ENCODE measurements at places on chromosomes 1 and 21.

DNA sequence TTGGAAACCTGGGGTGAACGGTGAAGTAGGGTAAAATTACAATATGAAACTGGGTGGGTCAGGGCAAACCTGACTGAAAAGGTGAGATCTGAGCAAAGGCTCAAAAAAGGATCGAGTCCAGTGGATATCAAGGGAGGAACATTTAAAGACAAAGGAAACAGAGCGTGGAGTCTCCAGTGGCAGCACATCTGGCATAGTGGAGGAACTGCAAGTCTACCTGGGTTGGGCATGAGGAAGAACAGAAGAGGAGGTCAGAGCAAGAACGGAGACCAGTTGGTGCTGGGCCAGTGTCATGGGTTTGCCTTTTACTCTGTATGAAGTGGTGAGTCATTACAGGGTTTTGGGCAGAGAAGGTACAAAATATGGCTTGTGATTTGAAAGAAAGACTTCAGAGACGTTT is 163.7 kb downstream of the NTPCR start:
- no peak for DNase-seq

DNA sequence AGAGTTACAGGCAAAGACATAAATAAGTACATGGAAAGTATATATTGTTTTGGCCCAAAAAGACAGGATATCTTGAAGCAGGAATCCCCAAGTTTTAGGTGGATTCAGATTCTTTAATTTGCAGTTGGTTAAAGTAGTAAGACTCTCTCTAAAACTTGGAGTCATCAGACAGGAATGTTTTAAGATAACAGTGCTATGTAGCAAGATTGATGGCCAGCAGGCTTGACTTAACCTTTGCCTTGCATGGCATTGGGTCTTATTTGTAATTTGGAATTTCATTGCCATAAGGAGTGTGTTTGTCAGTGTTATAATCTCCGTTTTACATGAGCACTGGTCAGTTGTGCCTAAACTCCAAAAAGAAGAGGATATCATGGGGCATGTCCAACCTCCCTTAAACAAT is 727.6 kb upstream of the CHRM3 start:
- no peak for DNase-seq

DNA sequence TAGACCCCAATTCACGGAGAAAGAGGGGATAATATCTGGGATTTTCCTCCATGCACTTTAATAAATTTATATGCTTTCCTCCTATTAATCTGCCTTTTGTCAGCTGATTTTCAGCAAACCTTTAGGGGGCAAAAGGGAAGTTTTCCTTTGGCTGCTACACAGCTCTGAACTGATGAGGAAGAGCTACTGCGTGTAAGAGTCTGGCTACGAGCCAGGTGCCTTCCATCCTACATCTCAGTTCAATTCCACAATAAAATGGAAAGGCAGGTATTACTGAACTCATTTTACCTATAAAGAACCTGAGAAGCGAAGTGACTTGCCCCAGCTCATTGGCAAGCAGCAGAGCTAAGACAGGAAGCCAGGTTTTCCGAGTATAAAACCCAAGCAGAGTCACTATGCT is 28.3 kb upstream of the ZNF326 start:
- no peak for DNase-seq

DNA sequence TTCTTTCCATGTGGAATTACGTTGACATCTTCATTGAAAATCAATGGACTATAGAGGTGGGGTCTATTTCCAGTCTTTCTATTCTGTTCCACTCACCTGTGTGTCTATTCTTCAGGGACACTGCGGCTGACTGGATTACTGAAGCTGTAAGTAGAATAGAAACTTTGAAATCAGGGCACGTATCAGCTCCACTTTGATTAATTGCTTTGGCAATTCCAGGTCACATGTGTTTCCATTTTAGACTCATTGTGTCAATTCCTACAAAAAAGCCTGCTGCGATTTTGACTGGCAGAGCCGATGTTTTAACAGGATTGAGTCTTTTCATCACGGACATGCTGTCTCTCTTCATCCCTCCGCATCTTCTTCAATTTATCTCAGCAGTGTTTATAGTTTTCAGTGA is 20.9 kb upstream of the RNF223 start:
- no peak for DNase-seq

DNA sequence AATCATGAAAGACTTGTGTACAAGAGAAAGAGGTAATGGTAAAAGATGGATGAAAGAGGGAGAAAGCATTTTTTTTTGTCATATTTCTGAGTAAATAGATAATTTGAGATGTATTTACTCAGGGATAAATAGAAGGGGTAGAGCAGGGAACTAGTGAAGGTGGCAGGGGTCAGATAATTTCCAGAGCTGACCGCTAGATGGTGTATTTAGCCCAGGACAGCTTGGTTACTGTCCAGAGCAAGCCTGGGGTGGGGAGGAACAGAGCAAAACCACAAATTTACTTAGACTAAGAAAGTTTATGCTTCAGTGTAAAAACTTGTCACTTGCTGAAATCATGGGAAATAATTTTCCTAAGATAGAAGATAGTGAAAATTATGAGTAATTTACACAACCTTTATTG is 91.5 kb downstream of the XCL2 start:
- no peak for DNase-seq

GRCh38 chr1:40841602-40842001 is 20.6 kb downstream of the CITED4 start:
- no peak for DNase-seq

GRCh38 chr1:21269461-21270085 is 20.7 kb downstream of the ECE1 start:
- no peak for DNase-seq

- DNase-seq, result no peak
These were observed 27.4 kb downstream of the HIVEP3 start for GRCh38 chr1:41891199-41891896.

DNA sequence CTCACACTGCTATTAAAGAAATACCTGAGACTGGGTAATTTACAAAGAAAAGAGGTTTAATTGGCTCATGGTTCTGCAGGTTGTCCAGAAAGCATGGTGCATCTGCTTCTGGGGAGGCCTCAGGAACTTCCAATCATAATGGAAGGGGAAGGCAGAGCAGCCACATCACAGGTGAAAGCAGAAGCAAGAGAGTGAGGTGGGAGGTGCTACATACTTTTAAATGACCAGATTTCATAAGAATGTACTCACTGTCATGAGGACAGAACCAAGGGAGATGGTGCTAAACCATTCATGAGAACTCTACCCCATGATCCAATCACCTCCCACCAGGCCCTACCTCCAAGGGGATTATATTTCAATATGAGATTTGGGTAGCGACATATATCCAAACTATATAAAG is 55.7 kb downstream of the MRPL39 start:
- DNase-seq, result no peak

- no peak for DNase-seq
These were observed 15.8 kb upstream of the NUP210L start for GRCh38 chr1:154170547-154171222.

DNA sequence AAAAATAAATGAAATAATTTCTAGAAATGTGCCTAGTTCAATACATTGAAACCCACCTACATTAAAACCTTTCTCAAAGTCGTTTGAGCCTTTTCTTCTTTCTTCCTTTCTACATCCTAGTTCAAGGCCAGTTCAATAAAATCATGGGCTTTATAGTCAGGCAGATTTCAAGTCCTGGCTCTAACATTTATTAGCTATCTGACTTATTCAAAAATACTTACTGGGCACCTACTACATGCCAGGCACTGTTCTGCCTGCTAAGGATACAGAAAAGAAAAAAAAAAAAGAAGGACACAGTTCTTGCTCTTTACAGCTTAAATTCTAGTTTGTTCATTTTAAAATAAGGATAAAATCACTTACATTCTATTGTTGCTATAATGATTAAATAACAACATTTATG is 134.2 kb upstream of the FGGY start:
- no peak for DNase-seq

DNA sequence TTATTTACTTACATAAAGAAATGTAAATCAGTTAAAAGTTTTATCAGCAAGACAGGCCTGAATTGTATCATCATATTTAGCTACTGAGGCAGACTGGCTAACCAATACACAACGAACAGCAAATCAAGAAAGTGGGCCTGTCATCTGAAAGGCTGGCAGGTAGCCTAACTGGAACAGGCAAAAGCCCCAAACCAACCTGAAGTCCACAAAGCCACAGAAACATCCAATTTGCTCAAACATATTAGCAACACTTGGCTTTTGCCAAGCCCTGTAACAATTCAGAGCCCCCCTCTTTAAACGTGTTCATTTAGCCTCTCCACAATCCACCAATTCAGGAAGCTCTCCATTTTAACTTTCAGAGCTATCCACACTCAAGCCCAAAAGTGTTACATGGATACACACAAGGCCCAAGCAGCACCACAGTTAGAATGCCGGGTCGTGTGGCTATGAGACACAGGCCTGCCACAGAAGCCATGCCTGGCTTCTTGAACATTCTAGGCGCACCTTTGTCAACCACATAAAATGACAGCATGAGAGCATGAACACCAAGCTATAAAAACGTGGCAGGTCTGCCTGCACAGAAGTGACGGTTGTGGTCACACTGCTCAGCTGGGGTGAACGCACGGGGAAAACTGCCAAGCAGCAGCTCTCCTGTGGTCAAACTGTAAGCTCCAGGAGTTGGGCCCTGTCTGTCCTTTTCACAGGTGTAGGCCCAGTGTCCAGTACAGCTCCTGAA is 49.3 kb downstream of the CD34 start:
- DNase-seq, result no peak

GRCh38 chr1:68313735-68314134 is 81.4 kb upstream of the WLS start:
- no peak for DNase-seq

- no peak for DNase-seq
These were observed 73.0 kb downstream of the PTPRC start for GRCh38 chr1:198711837-198712236.

- DNase-seq, result no peak
These were observed 46.0 kb upstream of the MACF1 start for GRCh38 chr1:39158327-39159086.

DNA sequence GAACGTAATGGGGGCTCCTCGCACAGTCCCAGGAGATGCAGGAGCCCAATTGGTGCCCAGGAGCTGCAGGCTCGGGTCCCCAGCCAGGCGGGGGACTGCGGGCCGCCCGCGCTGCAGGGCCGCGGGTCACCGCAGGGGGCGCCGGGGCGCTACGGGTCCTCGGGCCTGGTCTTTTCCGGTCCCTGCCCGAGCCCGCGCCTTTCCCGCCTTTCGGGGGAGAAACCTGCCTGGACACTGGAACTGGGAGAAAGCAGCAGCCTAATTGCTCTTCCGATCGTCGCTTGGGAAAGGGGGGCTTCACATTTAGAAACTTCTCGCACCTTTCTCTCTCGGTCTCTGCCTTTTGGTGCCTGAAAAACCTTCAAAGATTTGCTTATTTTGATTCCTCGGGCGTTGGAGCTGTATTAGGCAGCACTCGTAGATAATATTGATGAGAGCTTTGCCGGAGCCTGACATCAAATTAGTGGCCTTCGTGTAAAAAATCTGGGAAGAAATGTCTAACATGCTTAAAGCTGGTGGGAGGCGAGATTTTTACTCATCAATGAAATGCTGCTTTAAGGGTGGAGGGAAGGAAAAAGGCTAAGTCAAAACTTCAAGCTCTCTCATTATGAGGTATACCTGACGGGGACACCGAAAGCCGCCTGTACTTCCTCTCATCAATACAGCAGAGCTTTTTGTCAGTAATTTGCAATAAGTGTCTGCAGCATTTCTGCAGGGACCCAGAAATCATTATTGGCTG is 12.6 kb upstream of the BARHL2 start:
- no peak for DNase-seq

DNA sequence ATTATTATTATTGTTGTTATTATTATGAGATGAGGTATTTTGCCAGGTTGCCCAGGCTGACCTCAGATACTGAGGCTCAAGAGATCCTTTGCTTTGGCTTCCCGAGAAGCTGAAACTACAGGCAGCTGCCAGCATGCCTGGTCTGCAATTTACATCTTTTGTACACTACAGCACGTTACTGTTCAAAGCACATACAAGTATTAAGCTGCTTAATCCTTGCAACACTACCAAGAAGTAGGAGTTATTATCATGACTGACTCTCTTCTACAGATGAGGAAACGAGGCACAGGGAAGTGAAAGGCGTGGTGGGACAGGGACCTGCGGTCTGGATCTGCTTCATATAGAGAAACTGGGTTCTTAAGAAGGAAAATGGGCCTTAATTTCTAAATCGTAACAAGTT is 11.6 kb downstream of the ERG start:
- no peak for DNase-seq

- DNase-seq, result no peak
These were observed 18.8 kb downstream of the RNF115 start for GRCh38 chr1:145805057-145805456.

GRCh38 chr21:46567348-46567747 is 37.5 kb downstream of the S100B start:
- DNase-seq, result no peak

Measured in cortex of kidney (tissue), 1 donor.